ENCODE measurements at places on chromosomes 2 and 18.
A peak's percentile ranks its signal among the peaks of the same experiment; 100 is the strongest.

DNA sequence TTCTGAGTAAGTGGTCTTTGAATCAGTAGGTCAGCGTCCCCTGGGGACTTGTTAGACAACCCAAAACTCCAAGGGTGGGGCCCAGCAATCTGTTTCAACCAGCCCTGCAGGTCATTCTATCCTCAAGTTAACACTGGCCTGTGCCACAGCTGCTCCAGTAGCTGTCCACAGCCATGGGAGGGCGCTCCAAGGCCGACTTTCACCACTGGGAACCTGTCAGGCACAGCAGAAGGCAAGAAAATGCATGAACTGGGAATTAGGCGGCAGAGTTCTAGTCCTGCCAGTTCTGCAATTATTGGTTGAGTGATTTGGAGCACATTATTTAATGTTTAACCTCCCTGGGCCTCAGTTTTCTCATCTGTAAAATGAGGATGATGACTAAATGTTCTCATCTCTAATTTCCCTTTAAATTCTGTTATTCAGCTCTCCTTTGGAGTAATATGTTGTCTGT, 17.4 kb upstream of the MRPL33 start:
- DNase-seq: peak; percentile 46

GRCh38 chr2:234497594-234498235, 834 bp upstream of the ARL4C start:
- no peak for DNase-seq

DNA sequence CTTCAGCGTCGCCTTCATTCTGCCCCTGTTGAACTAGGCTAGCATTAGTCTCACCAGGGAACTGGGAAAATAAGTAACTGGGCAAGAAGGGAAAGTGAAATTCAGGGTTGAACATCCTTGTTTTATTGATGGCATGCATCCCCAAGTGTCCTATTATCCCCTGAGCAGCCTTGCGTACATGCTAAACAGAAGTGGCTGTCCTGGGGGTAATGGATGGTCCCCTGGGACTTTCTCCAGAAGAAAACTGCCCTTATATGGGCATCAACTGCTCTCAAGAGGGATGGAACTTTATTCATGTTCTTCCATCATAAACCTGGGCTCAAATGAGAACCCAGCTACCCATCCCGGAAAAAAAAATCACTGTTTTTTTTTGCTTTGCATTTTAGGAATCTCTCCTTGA, 11.8 kb upstream of the SMIM21 start:
- no peak for DNase-seq

DNA sequence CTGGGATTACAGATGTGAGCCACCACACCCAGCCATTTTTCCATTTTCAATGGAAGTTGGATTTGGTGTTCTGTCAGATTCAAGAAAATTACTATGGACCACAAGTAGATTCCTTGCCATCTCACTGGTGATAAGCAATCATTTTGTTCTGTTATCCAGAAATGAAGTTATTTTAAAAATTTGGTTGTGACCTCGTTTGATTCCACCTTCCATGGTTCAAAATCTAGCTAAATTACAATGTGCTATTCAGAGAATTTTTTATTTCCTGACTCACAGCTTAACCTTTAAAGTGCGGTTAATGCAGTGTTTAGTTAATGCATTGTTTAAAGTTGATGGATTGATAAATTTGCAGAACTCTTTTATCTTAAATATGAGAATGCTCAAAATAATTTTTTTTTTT, 243.2 kb upstream of the BOD1L2 start:
- DNase-seq: no peak

DNA sequence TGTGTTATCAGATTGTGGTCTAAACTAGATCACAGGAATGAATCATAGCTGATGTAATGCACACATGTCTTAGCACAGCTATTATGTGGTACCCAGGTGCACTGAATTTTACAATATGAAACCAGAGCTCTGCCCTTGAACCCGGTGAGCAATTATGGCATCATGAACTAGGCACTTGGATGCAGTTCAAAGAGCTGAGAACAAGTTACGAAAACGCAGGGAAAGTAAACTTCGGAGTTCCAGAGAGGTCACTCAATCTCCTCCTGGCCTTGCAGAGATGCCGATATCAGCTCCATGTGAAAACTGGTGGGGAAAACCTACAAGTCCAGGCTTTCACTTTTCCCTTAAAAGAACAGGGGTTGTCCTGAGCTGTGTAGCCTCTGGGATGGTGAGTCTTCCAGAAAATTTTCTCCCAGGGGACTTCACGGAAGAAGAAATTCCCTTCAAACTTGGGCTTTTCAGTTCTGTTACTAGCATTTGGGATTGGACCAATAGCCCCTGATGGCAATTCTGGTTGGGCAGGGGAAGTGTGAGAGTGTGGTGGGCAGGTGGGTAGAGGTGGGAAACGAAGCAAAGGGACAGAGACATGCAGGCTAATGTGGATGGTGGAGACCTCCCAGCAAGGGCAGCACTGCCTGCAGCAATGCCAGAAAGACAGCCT, 71.1 kb upstream of the SH3BP4 start:
- no peak for DNase-seq

DNA sequence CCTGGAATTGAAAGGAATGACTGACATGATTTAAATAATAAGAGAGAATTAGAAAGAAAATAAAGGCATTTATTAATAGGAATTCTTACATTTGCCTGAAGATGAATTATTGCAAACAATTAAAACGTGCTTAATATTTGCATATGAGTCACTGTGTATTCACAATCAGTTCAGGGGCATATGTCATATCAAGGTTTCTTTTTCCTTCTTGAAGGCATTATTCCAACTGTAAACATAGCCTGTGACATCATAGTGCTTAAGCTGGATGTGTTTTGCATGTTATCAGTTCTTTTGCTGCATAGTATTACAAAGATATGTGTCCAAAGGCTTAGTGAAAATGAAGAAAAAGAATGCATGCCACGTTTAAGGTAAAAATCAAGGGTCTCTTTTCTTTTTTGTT, 80.8 kb downstream of the MEIS1 start:
- DNase-seq: no peak

- no peak for DNase-seq
Measured at GRCh38 chr2:108347786-108348185, 30.0 kb upstream of the SULT1C4 start.

- no peak for DNase-seq
Measured at GRCh38 chr2:72124376-72124775, 23.3 kb downstream of the CYP26B1 start.
